ENCODE measurements at places on chromosomes 4 and X.

DNA sequence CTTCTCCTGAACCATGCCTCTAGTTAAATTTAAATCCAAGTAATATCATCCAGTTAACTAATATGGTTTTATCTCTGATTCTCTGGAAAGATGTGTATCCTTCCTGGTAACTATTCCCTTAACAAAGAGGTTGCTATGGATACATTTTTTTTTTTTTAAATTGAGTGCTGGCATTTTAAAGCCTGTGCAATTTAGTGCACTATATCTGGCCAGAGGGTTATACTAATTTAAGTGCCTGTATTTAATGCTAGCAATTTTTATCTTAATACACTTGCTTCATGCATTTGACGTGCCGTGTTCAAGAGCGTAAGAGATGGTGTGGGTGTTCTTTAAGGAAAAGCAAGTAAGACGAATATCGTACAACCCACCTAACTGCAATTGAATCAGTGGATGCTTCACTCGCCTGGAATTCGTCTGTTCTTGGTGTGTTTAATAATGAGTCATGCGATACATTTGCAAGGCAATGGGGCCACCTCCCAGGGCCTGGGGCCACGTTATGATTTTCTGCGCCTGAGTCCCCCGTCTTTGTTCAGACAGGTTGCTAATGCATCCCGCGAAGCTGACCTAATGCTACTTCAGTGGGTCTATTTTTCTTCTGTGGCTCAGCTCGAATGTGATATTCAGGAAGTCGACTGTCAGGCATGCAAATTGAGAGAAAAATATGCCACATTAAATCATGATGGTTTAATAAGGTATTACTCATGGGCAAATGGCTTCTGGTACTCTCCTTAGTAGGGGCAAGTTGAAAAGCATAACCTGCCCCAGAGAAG is 14.2 kb upstream of the MID1 start:
- DNase-seq, result peak; percentile 80

- no peak for DNase-seq
These were observed 141.4 kb downstream of the GRID2 start for GRCh38 chr4:92445127-92445526.

DNA sequence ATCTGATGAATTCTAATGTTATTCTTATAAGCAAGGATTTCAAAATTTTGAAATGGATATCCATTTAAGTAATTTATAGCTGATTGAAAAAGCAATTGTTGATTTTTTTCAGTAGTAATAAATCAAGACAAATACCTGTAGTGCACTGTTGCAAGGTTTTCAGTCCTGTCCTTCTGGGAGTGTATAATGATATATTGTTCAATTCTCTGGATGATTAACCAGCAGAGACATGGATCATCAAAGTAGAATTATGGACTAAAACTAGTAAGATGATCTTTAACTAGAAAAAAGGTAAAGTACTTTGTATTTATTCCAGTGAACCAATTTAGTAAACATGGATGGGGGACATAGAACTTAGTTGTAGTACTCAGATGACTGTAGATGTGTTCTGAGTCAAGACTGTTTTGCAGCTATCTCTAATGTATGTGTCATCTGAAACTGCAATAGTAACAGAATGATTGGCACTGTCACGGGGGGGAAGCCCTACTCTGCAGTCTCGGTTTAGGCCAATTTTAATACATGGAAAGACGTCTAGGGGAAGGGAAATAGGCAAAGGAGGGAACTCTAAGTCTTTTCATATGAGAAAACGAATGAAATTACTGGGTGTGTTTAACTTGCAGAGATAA is 121.9 kb downstream of the GLRA3 start:
- no peak for DNase-seq

GRCh38 chrX:54044877-54045338 is 635 bp upstream of the PHF8 start:
- no peak for DNase-seq

DNA sequence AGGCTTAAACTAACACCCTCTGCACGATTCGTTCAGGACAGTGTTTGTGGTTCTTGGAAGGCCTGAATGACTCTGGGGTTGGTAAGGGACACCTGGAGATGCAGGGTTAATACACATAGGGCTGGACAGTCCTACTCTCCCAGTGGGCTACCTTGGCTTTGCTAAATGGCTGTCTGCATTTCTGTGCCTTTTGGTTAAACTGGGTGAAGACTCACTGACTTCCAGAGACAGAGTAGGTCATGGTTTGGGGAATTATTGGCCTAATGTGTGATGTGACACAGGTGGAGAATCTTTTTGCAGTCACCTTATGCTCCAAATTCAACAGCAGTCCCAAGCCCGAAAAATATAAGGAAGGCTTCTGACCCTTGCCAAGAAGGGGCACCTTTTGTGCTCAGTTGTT is 10.5 kb downstream of the POU4F2 start:
- no peak for DNase-seq

GRCh38 chrX:87661761-87662160 is 144.2 kb downstream of the KLHL4 start:
- DNase-seq, result no peak

GRCh38 chrX:152843852-152844251 is 13.0 kb downstream of the NSDHL start:
- no peak for DNase-seq

- no peak for DNase-seq
These were observed 59.6 kb downstream of the STK32B start for GRCh38 chr4:5110901-5111300.

DNA sequence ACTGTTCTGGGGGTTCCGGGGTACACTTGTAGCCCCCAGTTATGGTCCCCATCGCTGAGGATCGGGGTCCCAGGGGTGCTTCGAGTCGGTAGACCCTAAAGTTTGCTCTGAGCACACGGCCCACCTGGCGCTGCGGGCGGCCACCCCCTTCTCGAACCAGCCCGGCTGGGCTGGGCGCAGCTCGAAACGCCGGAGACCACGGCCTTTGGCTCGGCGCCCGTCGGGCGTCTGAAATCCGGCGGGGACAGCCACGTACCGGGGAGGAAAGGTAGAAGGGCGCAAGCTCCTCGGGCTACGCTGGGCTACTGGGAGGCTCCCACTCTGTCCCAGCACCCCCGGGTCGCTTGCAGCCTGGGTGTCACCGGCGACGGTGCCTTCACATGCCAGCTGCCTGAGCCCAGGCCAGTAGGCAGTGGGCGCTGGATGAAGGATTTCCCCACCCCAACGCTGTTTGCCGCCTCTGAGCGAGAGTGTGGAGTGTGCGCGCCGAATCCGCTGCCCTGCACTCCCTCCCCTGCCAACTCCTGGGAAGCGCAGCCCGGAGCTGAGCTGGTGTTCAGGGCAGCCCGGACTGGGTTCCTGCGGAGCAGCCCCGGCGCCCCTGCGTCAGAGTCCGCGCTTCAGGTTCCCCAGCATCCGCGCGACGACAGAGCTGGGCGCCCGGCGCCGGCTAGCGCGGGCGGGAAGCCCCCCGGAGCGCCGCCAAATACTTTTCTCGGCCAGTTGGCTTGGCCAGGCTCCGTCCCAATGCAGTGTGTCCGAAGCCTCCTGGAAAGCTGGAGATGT is 637 bp downstream of the MAMLD1 start:
- DNase-seq, result peak; percentile 30

- DNase-seq, result peak; percentile 91
These were observed 172.4 kb upstream of the MXRA5 start for GRCh38 chrX:3518870-3519269.

- DNase-seq, result no peak
These were observed 482 bp upstream of the MBTPS2 start for GRCh38 chrX:21838937-21839333.

- DNase-seq, result peak; percentile 70
These were observed 46.5 kb upstream of the RAB9B start for GRCh38 chrX:103878466-103879122.

DNA sequence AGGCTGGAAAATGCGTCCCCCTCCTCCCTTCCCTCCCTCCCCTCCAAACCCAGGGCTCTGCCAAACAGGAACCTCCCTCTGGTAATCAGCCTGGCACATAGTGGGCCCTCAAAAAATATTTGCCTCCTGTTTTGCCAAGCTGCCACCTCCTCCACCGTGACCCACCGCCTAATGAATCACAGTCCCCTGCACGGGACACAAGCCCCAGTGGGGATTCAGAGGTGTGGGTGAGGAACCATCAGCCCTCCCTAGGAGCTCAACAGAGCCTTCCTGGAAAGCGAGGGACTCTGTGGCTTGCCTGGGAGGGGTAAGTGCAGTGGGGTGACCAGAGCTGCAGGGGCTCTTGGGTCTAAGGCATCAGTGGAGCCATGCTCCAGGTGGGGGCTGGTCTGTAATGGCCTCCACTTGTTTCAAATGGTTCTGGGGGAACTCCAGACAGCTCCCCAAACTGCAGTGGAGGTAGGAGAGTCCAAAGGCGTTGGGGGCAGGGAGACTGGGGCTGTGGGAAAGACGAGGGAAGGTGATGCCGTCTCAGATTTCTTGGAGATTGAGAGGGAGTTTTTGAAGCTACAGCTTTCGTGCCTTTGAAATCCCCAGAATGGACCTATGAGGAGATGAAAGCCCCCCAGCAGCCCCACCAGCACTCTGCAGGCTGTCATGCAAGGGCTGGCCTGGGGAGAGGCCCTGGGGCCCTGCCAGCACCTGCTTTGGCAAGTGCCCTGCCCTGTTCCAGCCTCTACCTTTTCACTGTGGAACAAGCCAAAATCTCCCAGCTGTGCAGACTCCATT is 1.0 kb upstream of the PPP2R2C start:
- DNase-seq, result no peak

Measured in fibroblast of the aortic adventitia (primary cell).